ENCODE measurements at places on chromosomes 4 and X.

DNA sequence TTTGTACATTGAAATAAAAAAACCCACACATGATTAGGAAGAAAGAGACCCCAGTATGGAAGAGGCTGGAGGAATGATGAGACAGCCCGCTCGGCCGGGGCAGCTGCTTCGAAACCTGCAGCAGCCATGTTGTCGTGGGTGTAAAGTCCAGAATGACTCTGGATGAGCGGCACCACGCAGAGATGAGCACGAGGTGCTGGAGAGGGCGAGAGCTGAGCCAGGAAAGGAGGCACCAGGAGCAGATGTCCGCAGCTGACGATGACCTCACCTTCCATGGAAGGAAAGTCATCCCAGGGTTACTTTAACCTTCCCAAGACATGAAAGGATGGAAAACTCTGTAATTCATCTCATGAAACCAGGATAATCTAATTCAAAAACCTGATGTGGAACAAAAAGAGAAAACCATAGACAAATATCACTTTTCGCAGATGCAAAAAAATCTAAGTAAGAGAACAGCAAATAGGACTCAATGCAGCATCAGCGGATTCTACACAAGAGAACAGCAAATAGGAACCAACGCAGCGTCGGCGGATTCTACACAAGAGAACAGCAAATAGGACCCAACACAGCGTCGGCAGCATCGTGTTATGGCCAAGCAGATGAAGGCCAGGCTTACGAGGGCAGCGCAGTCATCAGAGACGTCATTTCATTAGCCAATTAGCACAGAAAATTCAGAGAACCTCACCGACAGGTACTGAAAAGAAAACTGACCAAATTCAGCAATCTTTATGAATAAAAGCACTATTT, 25.9 kb upstream of the SPON2 start:
- DNase-seq, result no peak

DNA sequence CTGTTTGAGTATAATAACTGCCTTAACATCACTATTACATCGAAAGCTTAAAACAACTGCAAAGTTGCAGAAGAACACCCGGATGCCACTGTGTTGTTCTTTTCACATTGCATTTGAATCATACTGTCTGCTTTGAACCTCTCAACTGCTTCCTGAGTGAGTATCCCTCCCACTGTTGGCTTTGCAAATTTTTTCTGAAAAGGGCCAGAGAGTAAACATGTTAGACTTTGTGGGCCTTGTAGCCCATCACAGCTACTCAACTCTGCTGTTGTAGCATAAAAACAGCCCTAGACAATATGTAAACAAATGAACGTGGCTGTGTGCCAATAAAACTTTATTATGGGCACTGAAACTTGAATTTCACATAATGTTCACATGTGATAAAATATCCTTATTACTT, 76.1 kb downstream of the NSG1 start:
- DNase-seq, result no peak

DNA sequence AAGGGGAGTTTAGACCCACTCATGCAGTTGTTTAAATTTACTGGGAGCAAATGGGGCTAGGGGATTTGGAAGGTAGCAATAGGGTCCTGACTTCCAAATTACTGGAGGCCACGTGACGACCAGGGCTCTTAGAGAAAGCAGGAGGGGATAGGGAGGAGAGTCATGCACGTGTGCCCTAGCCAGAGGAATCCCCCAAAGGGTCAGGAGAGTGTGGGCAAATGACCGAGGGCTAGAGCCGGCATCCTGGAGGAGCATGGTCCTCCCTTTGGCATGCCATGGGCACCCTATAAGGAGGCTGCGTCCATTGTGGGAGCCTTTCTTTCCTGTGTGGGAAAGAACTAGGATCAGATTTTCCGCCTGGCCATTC, 25.5 kb upstream of the GPC4 start:
- DNase-seq, result no peak

DNA sequence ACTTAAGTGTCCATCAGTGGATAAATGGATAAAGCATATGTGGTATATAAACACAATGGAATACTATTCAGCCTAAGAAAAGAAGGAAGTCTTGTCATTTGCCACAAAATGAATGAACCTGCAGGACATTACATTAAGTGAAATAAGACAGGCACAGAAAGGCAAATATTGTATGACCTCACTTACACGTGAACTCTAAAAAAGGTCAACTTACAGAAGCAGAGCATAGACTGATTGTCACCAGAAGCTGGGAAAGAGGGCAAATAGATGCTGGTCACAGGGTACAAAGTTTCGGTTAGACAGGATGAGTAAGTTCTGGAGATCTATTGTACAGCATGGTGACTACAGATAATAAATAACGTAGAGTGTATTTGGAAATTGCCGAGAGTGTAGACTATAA, 247.7 kb downstream of the RAB28 start:
- no peak for DNase-seq

- no peak for DNase-seq
Observed at GRCh38 chrX:22818061-22818460, 181.7 kb upstream of the DDX53 start.

DNA sequence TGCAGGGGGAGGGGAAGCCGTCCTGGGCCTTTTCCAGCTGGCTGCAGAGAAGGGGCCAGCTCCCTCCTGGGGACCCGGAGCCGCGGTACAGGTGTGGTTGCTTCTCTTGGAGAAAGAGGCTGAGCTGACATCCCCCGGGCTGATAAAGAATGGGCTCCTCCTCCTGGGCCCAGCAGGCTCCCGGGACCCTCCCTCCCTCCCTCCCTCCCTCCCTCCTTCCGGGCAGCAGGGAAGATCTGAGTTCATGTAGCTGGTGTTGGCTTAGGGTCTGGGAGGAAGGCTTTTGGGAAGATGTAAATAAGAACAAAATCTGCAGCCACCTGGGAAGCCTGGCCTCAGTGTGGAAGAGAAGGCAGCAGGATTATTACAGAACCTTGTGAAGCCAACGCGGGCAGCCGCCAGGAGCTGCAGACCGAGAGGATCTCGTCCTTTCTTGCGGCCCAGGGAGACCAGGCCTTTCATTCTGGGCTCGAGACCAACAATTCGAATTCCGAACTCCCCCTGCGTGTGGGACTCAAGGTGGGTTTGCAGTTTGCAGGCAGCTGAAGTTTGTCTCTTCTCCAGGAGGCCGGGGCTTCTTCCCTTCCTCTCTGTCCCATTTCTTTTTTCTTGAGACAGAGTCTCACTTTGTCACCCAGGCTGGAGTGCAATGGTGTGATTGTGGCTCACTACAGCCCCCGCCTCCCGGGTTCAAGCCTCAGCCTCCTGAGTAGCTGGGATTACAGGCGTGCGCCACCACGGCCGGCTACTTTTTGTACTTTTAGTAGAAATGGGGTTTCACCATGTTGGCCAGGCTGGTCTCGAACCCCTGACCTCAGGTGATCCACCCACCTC, at the start of gene PLCXD1:
PLCXD1 (plus strand) TSS at position 216 of the 834 bp plus-strand sequence. CDS start 2,807 bp downstream, outside the sequence.
- no peak for DNase-seq

- DNase-seq, result no peak
Observed at GRCh38 chr4:138308356-138308755, 66.2 kb upstream of the SLC7A11 start.

GRCh38 chrX:121161501-121161933, 114.1 kb downstream of the GLUD2 start:
- DNase-seq, result no peak

GRCh38 chrX:110536816-110537215, 178.2 kb downstream of the RTL9 start:
- no peak for DNase-seq

Measured in activated CD8-positive, alpha-beta memory T cell treated with anti-CD3 and anti-CD28 coated beads for 48 hours (primary cell).